ENCODE measurements at places on chromosomes 12 and 14.

GRCh38 chr14:39055786-39056474, 47.1 kb downstream of the SEC23A start:
- no peak for DNase-seq

DNA sequence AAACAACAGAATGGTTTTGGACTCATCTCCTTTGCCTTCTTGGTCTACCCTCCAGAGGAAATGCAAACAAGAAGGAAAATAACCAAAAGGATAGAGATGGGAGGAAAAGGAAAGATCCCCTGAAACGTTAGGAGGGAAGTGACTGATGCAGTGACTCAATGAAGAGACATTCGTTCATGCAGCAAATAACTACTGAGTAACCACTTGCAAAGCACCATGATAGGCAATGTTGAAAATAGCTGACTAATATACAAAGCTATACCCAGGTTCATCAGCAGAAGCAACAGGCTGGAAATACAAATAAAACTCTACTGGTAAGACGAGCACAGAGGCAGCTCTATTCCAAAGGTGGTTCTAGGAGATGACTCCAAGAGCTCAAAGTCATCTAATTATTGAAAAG, 41.8 kb downstream of the R3HDM2 start:
- no peak for DNase-seq

GRCh38 chr12:46395388-46395787, 22.8 kb upstream of the SLC38A2 start:
- no peak for DNase-seq

DNA sequence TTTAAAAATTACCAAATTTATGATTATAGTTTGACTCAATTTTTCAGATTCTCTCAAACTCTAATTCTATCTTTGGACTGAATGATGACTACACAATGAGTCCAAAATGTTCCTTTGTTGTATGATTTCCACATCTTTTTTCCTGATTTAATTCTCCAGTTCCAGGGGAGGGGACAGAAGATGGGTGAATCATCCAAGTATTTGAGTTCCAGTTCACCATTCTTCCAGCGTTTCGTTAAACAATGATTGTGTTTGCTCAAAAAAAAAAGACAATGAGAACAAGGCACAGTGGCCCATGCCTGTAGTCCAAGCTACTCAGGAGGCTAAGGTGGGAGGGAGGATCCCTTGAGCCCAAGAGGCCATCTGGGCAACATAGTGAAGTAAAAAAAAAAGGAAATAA, 23.8 kb downstream of the BAZ1A start:
- DNase-seq, result no peak

GRCh38 chr12:98674841-98675240, 29.8 kb downstream of the APAF1 start:
- DNase-seq, result no peak

DNA sequence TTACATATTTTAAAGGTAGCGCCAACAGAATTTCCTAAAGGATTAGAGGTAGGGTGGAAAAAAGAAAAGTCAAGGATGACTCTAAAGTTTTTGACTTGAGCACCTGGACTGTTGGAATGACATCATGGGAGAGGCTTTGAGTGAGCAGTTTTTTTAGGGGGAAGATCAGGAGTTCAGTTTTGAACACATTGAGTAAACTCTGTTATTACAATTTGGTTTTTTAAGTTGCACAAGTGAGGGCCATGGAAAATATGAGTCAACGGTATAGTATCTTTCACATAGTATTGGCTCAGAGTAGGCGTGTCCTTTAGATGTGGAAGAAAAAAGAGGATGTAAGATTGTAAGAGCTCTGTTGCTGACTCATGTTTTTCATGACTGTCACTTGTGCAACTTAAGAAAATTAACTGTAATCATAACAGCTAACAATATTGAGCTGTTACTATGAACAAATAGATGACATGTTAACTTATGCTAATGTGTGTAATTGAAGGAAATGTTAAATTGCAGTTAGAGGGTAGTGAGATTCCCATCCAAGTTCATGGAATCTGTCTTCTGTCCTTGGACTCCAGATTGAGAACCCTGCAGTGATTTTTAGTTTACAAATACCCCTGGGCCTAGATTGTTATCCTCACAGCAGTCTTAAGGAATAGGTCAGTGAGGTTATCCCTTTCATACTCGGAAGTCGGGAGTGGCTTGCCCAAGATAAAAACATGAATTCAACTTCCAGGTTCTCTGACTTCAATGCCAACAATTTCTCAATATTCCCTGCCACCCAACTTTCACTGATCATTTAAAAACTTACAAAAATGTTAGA, 48.2 kb upstream of the ATP2B1 start:
- no peak for DNase-seq

DNA sequence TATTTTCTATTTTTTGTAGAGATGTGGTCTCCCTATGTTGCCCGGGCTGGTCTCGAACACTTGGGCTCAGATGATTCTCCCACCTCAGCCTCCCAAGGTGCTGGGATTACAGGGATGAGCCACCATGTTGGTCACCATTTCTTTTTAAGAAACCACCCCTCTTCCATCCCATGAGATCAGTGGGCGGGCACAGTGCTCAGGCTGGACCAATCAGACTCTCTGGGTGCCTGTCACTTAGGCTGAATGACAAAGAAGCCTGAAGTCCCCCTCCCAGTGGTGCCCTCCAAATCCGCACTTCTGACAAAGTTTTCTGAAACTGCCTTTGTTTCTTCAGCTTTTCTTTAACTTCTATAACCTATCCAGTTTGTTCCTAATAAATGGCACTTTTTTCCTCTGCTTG, 48.2 kb downstream of the CALM1 start:
- no peak for DNase-seq

- DNase-seq, result no peak
Measured at GRCh38 chr12:94202245-94203180, 54.1 kb downstream of the PLXNC1 start.

DNA sequence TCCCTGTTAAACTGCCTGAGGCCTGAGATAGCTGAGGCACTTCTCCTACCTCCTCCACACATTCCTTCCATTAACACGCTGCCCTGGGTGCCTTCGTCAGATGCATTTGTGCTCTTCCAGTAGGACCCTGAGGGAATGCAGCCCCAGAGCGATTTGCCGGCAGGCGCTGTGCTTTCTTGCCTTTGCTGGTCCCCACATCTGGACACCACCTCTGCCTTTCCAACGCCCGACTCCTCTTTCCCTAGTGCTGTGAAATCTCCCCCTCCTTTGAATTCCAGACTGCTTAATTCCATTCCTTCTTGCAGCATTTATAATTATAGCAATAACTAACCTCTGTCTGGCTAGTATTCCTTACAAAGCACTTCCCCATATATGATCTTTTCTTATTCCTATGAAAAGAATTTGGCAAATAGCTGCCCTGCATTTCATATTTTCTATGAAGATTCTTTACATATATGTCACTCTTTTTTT, 88.4 kb downstream of the C12orf75 start:
- DNase-seq, result no peak

DNA sequence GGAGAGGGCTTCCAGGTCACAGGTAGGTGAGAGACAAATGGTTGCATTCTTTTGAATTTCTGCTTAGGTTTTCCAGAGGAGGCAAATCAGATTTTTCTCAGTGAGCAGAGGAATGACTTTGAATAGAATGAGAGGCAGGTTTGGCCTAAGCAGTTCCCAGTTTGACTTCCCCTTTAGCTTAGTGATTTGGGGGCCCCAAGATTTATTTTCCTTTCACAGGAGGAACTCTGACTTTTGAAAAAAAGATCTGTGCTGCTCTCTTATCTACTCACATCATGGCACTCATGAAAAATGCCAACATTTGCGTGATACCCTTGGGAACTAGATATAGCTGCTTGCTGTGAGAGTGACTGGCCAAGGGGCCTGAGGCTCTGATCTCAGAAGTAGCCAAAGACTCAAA, 58.0 kb upstream of the EVL start:
- DNase-seq, result no peak

- DNase-seq, result no peak
Measured at GRCh38 chr14:49970474-49971147, 77.7 kb downstream of the ARF6 start.
